Spleen (tissue), 13 donors: ENCODE measurements at places on chromosomes 13 and 19. TPM values are rescaled to one million over a fixed set of nuclear protein-coding genes. Genes with fewer than 3 reads are reported as not detected.

DNA sequence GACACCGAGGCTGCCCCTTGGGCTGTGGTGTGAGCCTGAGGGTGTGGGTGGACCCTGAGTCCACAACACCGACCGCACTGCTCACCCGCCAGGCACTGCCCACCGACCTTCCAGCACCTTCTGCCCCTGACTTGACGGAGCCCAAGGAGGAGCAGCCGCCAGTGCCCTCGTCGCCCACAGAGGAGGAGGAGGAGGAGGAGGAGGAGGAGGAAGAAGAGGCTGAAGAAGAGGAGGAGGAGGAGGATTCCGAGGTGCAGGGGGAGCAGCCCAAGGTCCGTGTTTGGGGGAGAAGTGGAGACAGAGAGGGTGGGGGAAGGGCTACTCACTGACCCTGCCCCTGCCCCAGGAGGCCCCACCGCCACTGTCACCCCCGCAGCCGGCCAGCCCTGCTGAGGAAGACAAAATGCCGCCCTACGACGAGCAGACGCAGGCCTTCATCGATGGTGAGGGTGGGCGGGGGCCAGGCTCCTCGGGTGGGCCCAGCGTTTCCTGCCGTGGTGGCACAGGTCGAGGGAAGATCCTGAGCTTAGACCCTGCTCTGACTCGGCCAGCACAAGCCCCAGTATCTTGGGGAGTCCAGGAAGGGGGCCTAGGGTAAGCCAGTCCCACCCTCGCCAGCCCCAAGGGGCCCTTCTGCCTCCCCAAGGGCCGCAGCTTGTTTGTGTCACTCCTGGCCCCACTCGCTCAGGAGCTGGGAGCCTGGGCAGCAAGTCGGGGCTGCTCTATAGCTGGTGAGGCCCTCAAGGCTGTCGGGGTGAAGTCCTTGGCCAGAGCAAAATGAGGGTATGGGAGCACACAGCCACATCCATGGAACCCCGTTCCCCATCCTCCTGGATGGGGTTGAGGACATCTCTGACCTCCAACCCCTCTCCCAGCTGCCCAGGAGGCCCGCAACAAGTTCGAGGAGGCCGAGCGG is 12.2 kb downstream of the PRKCSH start:
- no peak for DNase-seq

DNA sequence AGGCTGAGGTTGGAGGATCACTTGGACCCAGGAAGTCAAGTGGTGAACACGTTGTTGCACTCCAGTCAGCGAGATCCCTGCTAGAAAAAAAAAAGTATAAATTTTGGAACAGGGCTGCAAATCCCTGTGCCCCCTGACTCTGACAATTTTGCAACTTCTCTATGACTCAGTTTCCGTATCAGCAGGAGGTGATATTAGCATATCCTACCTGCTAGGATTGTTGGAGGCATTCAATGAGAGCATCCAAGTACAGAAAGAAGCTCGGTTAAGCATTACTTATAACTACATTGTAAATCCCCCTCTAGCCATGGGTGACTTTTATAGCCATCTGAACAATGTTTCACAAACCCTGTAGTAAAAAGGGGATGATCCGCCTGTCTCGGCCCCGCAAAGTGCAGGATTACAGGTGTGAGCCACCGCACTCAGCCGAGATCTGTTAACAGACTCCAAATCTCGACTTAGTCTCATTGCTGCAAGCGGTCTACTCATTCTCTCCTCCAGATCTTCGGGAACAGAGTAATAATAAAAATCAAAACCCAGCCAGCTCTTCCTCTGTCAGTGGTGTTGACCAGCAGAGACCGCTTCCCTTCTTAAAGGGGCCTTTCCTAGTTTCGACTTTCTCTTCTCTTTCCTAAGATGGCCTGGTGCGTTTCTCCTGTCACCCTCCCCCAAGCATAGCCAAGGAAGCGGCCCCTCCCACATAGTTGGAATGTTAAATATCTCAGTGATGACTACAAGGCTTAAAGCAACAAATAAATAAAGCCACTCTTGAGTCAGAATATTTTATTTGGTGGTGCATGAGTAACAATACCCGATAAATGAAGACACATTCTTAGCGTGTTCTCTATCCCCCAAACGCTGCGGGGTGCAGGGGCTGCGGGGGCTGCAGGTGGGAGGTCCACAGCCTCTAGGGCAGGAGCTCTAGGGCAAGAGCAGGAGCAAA is 10.3 kb upstream of the BICRA start:
- DNase-seq, result no peak

DNA sequence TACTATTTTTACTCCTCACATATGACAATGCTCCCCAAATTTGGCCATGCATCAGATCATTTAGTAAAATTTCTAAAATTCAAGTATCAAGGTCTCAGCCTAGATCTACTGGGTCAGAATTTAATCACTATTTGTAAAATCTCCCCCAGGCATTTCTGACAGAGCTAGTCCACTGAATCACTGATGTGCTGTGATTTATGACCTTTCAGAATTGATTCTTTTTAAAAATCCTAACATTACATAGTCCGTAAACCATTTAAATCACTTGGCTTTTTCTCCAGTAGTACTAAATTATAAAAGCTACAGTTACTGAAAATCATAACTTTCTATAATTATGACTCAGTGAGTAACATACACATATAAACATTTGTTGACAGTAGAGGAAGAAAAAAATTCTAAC is 92.8 kb upstream of the RAP2A start:
- DNase-seq, result no peak

Gene ADGRE1
- 2.3 TPM for polyA plus RNA-seq

DNA sequence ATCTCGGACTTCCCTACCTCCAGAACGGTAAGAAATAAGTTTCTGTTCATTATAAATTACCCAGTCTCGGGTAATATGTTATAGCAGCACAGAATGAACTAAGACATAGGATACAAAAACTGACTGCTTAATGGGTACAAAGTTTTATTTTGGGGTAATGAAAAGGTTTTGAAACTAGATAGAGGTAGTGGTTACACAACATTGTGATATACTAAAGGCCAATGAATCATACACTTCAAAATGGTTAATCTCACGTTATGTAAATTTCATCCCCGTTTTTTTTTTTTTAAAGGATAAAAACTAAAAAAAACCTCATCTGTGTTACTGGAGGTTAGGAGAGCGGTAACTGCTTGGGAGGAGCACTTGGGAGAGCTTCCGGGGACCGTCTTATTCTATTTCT is 23.5 kb downstream of the AKT2 start:
- DNase-seq, result no peak

Gene HIPK4
- not detected for polyA plus RNA-seq

DNA sequence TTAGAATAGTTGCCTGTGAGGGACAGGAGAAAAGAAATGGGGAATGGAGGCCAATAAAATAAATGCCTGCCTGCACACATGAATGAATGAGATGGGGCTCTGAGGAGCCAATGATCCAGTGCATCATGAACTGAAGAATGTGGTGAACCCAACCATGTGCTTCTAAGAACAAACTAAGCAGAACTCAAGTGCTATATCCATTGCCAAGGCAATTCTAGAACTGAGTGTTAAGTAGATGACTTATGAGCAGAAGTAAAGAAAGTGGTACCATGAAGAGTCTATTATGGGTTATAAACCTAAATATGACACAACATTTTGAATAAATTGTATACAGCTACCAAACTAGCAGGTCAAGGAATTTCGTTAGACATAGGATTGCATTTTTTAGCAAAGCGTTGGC is 186.1 kb downstream of the KATNAL1 start:
- DNase-seq, result no peak

Gene KLK4
- polyA plus RNA-seq, result 0.20 TPM

GRCh38 chr13:31038834-31039552 is 106.5 kb downstream of the TEX26 start:
- no peak for DNase-seq

Gene QPCTL
- 10.7 TPM for polyA plus RNA-seq

DNA sequence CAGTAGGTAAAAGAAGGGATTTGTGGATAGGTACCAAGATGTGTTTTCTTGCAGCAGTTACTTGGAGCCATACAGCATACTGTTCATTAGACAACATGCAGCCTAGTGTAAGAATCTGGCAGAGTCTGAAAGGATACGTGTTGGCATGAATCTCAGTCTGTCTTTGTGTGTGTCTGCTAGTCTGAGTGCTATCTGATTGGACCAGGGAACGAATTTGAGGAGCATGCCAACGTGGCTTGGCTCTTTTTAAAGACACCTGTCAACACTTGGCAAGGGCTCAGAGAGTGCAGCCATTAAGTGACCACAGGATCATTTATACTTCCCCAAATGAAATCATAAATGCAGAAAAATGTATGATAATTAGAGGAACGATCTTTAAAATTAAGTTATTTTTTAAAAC is 27.6 kb upstream of the ATXN8OS start:
- DNase-seq, result no peak

Gene ZNF528
- 6.9 TPM for polyA plus RNA-seq

- peak; percentile 95 for DNase-seq
These were observed at the start of gene FXYD5 for GRCh38 chr19:35154525-35155406. Gene FXYD5 (plus strand): TSS chr19:35154735. CDS start chr19:35155551, 816 bp downstream.
